Activated CD8-positive, alpha-beta memory T cell treated with anti-CD3 and anti-CD28 coated beads, Interleukin-2, amount 50 U/mL, for 4 hours (primary cell): ENCODE measurements at places on chromosomes 1 and 21.

- DNase-seq, result no peak
These were observed 46.2 kb upstream of the KCNE1 start for GRCh38 chr21:34558166-34558565.

DNA sequence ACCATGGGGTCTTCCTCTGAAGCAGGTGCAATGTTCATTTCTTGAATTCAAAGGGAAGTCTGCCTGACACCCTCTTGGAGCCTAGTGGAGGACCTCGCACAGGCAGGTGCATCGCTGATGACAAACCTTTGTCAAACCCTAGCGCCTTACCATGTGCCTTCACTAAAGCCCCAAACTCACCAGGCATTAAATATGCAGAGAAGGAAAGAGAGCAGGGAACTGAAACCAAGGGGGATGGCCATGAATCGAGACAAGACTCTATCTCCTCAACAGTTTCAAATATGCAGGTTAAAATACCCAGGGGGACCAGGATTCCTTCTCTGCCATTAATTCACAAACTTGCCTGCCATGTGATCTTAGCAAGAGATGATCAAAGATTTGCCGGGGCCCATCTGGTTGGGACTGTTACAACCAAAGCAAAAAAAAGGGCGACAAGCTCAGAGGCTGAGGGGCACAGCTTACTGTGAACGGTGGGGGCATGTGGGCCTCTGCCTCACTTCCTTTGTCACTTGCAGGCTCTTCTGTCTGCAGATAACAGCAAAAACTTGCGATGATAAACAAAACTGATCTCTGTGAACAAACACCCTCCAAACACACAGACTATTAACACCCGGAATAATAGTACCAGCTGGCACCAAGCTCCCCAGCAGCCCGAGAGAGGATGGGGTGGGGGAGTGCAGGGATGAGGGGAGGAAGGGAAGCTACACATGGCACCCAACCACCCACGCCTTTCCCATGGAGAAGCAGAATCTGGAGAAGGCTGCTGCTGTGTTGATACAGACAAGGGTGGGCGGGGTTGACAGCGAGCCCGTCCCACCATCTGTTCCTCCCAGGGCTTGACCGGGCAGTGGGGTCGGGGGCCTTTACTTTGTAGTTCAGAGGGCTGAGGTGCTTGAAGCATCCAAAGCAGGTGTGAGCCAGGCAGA lies 33.9 kb downstream of the TMEM63A start:
- DNase-seq, result peak; percentile 34

GRCh38 chr1:30748699-30749401 lies 8.7 kb downstream of the LAPTM5 start:
- peak; percentile 44 for DNase-seq

DNA sequence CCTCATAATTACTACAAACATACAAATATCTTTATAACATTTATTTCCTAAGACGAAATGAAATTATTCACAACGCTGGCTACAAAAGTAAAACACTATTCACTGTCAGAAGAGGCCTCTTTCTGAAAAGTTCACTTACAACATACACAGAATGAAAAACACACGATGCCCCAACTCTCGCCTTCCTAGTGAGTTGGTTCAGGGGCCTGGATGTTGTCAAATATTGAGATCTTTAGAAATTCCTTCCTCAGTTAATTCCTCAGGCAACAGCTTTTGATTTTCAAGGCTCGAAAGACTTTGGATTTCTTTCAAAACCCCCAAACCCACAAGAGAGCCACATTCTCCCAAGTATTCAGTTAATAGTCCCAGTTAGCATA lies 14.2 kb upstream of the KCNE1 start:
- no peak for DNase-seq

GRCh38 chr1:172647987-172648386 lies 10.9 kb upstream of the FASLG start:
- no peak for DNase-seq

DNA sequence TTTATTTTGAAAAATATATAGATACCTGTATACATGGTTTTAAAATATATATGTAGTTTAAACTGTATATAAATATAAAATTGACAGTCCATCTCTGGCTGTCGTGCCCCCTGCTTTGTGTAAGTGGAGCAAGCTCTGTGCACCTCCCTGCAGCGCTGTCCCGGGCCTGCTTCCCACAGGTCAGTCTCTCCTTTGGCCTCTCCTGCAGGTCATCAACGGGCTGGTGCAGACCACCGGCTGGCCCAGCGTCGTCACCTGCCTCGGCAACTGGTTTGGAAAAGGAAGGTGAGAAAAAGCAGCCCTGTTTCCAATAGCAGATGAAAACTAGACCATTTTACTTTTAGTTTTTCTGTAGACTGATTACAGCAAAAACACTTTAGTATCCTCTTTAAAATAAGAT lies 28.5 kb downstream of the SLC37A1 start:
- DNase-seq, result no peak

GRCh38 chr1:160850541-160850940 lies 12.1 kb downstream of the CD244 start:
- no peak for DNase-seq

- no peak for DNase-seq
These were observed 84.3 kb downstream of the CAPZB start for GRCh38 chr1:19400875-19401534.

DNA sequence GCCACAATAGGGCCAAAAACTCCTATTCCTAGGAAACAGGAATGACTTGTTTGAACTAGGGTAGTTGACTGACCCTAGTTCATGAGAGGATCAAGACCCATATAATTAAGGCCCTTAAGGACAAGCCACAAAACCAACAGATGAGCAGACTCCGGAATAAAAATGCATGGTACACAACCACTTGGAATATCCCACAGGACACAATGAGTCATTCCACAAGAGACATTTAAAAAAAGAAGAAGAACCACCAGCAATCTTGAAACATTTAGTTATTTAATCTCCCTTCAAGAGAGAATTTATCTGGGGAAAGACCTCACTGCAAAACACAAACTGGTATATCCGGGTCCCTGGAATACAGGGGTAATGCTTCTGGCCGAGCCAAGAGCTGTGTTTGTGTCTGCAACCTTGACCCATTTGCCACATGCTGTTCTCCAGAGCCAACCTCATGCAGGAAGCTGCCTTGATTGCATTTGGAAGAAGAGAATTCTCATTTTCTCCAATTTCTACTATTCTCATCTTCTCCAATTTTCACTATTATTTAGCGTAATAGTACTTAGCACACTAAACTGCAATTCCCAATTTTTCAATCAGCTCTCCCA lies 135.5 kb downstream of the TGFBR3 start:
- DNase-seq, result no peak

DNA sequence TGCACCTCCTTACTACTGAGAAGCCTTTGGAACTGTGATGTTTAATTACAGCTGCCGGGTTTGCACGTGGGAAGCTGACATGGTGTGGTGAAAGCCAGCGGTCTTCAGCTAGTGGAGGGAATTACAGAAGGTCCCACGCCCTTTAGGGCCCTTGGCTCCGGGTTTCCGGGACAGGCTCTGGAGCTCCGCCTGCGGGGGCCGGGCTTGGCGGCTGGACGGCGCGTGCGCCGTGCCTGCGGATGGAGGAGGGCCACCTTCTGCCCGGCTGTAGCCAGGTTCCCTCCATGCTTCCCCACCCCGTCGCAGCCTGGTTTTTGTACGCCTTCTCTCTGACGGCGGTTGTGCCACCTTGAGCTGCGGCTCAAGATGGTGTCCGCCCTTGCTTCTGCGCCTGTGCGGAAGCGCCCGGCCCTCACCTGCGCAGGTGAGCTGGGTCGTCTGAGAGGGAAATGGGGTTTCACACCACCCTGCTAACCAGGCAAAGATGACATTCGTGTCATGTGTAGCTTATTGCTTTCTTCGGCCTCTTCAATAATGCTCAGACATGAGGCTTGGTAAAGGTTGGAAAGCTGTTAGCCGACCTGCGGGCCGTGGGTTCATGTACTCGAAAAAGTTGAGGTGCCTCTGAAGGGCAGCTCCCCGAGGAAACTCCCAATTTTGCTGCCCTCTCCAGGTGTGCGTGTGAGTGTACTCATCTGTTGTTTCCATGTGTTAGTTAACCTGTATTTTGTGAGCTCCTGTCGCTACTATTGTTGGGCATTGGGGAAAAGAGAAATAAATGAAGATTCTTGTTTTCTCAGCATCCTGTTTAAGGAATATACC lies 36.6 kb upstream of the OPRD1 start:
- peak; percentile 57 for DNase-seq

- DNase-seq, result no peak
These were observed 8.6 kb downstream of the PRKACB start for GRCh38 chr1:84152649-84153056.

DNA sequence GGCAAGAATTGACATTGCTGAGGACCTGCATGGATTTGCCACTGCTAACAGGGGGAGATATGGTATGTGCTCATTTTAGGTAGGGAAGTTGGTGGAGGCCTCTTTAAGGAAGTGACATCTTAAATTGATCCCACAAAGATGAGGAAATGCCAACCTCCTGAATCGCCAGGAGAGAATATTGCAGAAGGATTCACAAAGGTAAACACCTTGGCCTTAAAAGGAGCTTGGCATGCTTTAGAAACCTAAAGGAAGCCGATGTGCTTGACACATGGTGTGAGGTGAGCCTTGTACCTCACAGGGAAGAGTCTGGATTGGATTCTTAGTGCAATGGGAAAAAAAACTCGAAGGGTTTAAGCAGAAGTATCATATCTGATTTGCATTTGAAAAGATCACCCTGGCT lies 470.5 kb upstream of the DAB1 start:
- DNase-seq, result no peak

DNA sequence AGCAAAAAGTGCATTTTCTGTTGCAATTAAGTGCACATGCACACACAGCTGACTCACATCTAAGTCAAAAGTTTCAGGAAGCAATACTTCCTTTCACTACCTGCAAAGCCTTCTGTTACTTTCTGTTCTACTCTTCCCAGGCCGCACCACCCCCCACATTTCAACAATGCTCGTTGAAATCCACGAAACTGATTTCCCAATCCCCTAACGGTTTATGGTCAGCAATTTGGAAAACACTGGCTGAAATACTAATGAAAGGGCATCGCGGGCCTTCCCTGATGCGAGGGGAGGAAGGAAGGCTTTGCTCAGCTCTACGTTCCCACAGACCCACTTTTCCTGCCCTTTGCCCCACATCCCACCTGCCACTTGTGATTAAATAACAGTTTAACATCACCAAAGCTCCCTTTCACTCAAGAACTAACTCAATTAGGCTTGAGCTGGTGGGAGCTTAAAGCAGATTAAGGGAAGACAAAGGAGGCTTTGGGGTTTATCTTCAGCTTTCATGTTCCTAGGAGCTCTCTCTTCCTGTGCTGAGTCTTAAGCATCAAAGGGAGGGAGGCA lies 243.2 kb upstream of the RAB4A start:
- DNase-seq, result no peak

DNA sequence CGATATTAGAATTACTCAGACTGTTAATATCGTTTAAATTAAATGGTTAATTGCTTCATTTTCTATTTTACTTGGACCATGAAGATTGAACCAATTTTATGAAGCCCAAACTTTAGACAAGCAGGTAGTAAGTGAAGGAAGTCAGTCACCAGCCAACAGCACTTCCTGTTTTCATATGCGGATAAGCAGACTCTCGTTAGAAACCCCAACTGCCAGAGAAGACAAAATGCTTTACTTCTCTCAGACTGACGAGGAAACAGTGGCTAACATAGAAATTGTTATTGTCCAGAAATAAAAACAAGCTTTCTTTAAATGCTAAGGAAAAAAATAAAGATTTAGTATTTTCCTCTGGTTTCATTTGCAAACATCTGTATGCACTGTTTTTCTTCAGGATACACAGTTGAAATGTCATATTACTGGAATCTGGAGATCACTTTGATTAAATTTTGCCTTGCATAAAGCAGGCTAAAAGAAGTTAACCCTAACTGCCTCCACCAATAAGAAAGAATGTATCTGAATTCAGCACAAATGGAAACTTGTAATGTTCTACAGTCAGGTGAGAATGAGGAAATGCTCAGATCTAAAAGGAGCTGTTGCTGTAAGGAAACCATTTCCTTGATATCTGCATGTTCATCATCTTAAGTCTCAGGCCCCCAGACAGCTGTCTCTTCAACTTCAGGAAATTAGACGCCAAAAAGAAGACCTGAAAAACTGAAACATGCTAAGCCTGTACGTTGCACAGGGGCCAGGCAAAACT lies 129.8 kb upstream of the SAMSN1 start:
- no peak for DNase-seq

DNA sequence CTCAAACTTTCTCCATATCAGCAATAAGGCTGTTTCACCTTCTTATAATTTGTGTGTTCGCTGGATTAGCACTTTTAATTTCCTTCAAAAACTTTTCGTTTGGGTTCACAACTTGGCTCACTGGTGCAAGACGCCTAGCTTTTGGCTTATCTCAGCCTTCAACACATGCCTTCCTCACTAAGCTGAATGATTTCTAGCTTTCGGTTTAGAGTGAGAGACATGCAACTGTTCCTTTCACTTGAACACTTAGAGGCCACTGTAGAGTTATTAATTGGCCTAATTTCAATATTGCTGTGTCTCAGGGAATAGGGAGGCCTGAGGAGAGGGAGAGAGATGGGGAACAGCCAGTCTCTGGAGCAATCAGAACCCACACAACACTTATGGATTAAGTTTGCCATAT lies 41.2 kb upstream of the IFNLR1 start:
- DNase-seq, result no peak

- DNase-seq, result no peak
These were observed 20.6 kb upstream of the TRAPPC10 start for GRCh38 chr21:43991447-43991991.

DNA sequence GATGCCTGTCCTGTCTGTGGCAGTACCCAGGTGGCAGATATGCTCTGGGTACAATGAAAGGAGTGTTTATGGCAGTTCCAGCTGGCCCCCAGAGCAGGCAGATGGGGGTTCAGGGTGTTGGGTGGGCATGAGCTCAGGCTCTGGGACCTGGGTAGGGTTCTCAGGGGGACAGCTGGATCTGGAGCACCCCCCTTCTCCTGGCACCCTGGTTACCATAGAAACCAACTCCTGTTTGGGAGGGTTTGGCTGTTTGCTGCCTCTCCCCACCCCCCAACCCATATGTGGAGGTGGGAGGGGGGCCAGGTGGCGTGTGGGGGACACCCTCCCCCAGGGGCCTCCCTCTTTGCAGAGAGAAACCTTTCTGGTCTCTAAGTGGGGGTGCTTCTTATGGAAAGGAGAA lies 7.1 kb downstream of the FOXO6 start:
- no peak for DNase-seq

GRCh38 chr1:17802164-17802563 lies 47.0 kb downstream of the ACTL8 start:
- no peak for DNase-seq

- DNase-seq, result no peak
These were observed 188.2 kb downstream of the OMA1 start for GRCh38 chr1:58358346-58358745.
